ENCODE measurements at places on chromosomes 2 and 18. TPM values are rescaled to one million over a fixed set of nuclear protein-coding genes. Genes with fewer than 3 reads are reported as not detected.

DNA sequence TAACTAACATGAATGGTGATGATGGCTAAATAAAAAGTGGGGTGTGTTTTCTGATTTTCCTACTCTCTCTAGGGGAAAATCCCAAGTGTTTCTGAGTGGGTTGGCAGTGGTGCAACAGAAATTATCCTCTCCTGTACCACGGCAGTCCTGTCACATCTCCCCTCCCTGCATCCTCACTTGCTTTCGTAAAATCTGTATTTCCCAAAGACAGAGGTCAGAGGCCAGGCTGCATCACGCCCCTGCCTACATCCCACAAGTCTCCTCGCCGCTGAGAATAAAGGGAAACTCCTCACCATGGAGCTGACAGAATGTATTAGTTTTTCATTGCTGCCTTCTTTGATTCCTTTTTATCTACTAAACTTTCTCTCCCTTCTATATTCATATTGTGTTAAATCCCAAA is 13.1 kb downstream of the FBLN7 start:
- no peak for DNase-seq

DNA sequence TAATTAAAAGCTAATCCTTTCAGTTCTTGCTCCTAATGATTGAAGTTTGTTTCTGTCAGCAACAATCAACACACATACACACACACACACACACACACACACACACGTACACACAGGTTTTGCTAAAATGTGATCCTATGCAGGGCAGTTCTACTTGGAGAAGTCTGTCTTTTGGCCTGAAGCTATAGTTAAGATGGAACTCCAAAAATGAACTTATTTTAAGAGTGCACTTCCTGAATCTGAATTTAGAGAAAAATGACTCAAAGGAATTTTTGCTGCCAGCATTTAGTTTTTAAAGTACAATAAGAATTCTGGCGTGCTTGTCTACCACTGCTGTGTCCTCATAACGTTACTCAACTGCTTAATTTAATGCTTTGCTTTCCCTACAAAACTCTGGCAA is 6.6 kb downstream of the GALNT5 start:
- no peak for DNase-seq

DNA sequence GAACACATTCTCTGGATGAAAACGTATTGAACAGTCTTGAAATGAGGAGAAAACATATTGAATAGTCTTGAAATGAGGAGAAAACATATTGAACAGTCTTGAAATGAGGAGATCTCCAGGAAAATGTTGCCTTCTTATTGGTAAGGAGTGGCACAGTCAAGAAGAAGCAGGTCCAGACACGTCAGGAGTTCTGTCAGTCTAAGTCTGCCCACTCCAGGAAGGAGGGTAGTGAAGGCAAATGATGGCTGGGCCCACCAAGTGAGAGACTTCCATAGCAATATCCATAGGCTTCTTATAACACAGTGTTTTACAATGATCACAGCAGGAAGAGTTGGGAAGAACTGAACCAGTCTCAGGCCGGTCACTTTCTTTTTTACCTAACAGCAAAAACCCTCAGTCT is 316.2 kb downstream of the ETAA1 start:
- DNase-seq, result no peak

DNA sequence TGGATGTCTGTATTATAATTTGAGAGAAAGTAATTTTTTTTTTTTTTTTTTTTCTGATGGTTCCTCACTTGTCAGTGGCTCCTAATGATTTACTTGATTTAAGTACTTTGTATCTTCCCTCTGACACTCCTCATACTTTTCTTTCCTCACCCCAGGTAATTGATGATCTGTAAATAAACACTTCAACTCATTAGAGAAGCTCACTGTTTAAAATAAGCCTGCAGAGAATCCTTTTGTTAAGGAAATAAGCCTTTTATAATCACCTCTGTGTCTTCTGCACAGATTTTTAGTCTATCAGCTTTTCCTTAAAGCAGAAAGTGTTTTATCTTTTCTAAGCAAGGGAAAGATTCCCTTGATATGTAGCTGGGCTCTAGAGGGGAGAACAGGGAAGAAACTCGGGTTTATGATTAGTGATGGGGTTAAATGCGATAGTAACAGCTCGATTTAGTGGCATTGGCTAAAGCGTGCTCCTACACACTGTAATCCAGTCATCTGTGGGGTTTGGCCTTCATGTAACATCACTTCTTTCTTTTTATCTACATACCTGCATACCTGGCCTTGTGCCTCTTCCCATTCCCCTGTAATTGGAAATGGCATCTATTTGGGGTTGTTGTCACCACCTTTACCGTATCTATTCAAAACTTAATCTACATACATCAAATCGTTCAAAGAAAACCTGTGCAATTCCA is 60.1 kb upstream of the LRRTM1 start:
- no peak for DNase-seq

GRCh38 chr2:207200136-207200535 is 34.4 kb upstream of the KLF7 start:
- DNase-seq, result no peak

DNA sequence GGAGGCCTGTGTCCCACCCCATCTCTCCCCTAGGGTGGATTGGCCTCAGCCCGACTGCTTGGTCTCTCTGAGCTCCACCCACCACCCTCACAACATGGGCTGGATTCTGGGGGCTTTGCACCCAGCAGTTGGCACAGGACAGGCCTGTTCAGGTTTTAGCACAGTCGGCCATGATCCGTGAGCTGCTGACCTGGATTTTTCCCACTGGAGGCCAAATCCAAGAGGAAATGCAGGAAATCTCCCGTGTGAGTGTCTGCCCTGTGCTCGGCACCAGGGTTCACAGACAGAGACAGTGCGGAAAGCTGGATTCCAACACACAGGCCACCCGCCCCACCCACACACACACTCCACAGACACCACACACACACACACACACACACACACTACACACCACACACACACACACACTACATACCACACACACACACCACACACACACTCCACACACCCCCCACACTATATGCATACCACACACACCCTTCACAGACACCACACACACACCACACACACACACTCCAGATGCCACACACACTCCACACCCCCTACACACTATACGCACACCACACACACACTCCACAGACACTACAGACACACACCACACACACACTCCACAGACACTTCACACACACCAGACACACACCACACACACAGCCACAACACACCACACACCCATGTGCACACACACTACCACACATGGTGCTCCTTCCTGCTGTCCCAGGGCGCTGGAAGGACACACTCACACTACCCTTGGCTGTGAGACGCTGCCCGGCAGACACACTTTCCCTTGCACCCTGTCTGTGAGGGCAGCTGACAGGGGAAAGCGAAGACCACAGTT is 14.1 kb downstream of the MBP start:
- no peak for DNase-seq

Gene TMEM87B
- total RNA-seq, result 12.5 TPM

Gene GULP1
- total RNA-seq, result 75.1 TPM

Gene SCN3A
- total RNA-seq, result not detected

Gene SNED1
- total RNA-seq, result 3.2 TPM

Data from WTC11 (cell line).